Stimulated activated CD8-positive, alpha-beta memory T cell treated with anti-CD3 and anti-CD28 coated beads, Interleukin-7, amount 100 ng/mL, for 24 hours (primary cell): ENCODE measurements at places on chromosomes 11 and 22.

GRCh38 chr11:9025101-9025850, 21.5 kb upstream of the NRIP3 start:
- no peak for DNase-seq

GRCh38 chr11:57325735-57326048, 940 bp upstream of the TNKS1BP1 start:
- DNase-seq: no peak

- no peak for DNase-seq
Measured at GRCh38 chr11:79430280-79430679, 10.6 kb downstream of the TENM4 start.

DNA sequence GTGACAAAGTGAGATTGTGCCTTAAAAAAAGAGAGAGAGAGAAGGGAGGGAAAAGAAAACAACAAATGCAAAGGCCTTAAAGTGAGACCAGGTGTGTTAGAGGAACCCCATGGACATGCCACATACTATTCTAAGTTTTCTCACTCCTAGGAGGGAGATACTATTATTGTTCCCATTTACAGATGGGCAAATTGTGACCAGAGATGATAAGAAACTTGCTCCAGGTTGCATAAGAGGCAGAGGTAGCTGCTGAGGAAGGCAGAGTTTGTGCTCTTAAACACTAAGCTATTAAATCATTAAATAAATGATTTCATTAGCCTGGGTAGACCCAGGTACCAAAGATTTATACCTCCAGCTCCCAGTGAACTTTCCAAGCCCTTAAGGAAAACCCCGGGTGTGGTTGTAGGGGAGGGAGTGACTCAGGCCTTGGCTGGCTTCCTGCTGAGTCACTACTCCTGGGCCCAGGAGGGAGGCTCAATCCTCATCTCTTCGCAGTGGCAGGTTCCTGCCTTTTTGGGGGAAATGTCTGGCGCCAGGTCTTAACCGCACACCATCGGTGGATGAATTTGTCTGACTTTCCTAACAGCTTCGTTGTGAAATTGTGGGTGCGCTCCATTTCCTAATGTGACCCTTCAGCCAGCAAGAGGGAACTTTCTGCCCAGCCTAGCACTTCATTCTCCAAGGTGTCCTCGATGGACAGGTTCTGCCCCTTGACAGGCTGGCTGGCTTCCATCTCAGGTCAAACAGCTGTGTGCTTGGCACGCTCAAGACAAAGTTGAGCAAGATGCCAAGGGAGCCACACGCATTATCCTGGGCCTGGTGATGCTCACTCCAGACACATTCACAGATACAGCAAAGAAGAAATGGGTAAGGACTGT, 33.4 kb upstream of the PTPRJ start:
- DNase-seq: no peak

DNA sequence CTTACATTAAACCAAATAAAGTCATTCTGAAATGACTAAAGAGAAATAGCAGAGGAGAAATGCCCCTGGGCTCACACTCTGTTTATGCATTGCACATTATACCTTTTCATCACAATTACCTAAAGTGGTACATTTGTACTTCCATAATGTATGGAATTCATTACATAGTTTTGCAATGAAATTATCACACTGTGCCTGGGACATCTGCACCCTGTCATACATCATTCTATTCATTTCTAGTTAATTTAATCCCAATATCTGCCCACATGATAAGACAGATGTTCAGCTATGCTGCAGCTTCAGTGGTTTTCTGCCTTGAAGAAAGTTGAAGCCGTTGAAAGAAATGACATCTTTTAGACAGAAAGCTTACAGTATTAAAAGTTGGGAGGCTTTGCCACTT, 580.0 kb downstream of the SOX6 start:
- DNase-seq: no peak

GRCh38 chr22:30825711-30826505, 131.2 kb downstream of the OSBP2 start:
- no peak for DNase-seq

GRCh38 chr11:118657238-118657637, 22.2 kb downstream of the TREH start:
- DNase-seq: no peak

- no peak for DNase-seq
Measured at GRCh38 chr11:45649544-45650165, 15.8 kb downstream of the CHST1 start.

DNA sequence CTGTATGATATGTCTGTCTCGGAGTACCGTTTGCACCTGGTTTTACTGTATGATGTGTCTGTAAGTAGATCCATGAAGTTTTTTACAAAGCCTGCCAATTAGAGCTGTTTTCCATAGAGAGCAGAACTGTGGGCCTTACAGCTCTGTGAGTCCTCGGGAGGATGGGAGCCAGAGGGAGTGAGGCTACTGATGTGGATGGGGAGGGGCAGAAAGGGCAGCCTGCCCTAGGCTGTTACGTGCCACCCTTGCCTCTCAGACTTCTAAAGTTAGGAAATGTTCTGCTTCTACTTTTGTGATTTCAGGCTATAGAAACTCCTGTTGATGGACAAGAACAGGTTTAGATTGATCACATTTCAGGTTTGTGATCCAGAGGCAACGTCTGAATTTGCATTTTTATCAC, 105.2 kb downstream of the PPP6R3 start:
- no peak for DNase-seq

GRCh38 chr11:75240311-75241035, at the start of gene TPBGL:
Gene TPBGL, plus strand, starts transcription at chr11:75240774. Its CDS starts 276 bp downstream, at chr11:75241050.
- DNase-seq: no peak

GRCh38 chr11:13487661-13488030, 8.2 kb downstream of the PTH start:
- no peak for DNase-seq
